Epithelial cell of esophagus (primary cell): ENCODE measurements at places on chromosomes 3 and 15.

GRCh38 chr15:97482521-97482920, 478.0 kb upstream of the ARRDC4 start:
- no peak for DNase-seq

DNA sequence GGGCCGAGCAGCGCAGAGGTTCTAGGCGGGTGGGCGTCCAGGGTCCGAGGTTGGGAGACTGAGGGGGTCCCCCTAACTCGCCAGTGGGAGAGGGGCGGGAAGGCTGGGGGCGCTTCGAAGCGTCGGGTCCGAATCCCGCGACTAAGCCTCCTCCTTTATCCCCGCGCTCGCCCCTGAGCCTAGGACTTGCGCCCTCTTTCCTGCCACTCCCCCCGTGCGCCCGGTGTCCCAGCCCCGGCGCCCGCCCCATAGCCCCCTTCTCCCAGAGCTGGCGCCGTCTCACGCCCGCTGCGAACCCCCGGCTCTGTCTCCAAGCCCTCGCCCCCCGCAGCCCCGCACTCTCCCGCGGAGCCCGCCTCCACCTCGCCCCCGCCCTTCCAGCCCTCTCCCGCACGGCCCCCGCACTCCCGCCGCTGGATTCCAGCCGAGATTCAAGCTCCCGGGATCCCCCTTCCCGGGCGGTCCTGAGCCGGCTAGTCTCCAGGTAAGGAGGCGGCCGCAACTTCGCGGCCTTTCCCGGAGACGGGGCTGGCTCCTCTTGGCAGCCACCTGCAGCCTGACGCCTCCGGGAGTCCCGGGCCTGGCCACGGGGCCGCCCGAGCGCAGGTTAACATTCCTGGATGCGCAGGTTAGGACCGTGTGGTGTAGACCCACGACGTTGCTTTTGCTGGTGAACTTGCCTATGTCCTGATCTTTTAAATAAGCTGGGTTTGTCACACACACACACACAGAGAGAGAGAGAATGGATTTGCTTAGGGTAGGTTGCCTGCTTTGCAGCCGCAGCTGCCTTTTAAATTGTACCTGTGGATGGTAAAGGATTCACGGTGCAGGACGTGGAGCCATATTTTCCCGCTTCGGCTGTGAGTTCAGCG, 563 bp downstream of the PXYLP1 start:
- DNase-seq = peak; percentile 56

DNA sequence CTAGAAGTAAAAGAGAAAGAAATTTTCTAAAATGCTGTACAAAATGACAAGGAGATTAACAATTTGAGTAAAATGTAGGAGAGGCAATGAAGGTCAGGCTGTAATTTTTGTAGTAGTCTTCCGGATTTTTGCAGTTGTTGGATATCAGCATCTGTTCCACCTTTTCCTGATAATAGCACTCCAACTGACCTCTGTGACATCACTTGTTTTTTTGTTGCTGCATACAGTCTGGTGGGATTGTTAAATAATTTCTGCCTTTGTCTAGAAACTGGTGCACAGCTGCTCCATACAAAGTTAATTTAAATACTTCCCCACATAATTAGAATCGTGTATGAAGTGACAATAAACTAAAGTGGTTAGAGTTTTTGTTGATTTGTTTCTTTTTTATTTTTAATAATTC, 731.4 kb downstream of the PLOD2 start:
- DNase-seq = no peak

- DNase-seq = peak; percentile 76
These were observed 51.0 kb downstream of the ZDHHC19 start for GRCh38 chr3:196159952-196160804.

GRCh38 chr15:101444807-101445508, 44.5 kb downstream of the PCSK6 start:
- no peak for DNase-seq

DNA sequence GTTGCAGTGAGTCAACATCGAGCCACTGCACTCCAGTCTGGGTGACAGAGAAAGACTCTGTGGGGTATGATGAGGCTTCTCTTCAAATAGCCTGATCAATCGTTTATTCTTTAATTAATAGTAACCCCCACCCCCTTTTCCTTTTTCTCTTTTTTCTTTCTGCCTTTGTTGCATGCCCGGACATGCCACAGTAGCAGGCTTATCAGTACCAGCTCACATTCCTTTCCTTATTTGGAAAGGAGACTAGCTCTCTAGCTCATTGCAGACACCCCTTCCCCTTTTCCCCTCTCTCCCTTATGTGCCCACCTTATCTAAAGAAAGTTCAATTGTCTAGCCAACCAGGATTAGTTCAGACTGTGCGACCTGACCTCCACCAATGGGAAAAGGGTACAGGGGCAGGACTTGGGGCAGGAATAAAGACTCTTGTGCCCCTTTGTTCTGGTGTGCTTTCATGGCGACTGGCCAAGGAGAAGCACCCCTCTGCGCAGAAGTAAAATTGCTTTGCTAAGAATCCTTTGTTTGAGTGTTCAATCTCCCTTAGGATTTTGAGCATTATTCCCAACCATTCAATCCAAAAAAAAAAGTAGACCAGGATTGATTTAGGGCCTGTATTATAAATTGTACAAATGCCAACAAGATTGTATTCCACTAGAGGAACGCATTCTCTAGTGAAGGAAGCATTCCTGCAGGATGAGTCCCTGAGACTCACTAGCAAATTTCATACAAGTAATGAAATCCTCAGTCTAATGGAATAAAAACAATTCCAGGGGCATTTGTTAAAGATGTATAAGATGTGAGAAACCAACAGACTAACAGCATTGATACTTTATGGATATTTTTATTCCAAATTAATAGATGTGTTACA, 95.8 kb upstream of the SNRPN start:
- peak; percentile 16 for DNase-seq

GRCh38 chr3:45909542-45909941, 23.2 kb downstream of the CCR9 start:
- DNase-seq = no peak

- DNase-seq = peak; percentile 73
These were observed 67.0 kb downstream of the ZNF609 start for GRCh38 chr15:64527263-64527984.
